ENCODE measurements at places on chromosomes 7 and 10.

- H3K27ac ChIP-seq, result no peak overlapping the region
- no peaks in the 10 kb centered on the region for H3K4me1 ChIP-seq
- no peak overlapping the region for H3K4me3 ChIP-seq
- H3K27me3 ChIP-seq, result no peaks in the 10 kb centered on the region
These were observed 180.2 kb upstream of the CACNA2D1 start for GRCh38 chr7:82623812-82624211.

DNA sequence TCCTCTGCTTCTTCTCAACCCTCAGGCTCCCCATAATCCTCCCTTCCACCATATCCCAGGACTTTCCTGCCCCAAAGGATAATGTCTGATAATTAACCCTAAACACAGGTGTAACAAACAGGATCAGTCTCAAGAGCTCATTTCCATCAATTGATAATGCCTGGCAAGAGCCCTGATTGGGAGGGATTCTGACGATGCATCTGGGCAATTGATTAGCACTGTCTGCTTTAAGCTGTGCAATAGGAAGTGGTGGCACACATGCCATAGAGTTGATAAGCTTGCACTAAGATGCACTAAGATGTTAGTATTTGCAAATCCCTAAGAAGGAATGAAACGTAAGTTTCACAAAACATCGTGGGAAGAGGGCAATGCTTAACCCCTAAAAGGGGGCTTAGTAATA, 27.4 kb upstream of the EGR2 start:
- peaks cover 27% of the 10 kb centered on the region for H3K27me3 ChIP-seq
- no peak for DNase-seq
- no peak overlapping the region for H3K27ac ChIP-seq

DNA sequence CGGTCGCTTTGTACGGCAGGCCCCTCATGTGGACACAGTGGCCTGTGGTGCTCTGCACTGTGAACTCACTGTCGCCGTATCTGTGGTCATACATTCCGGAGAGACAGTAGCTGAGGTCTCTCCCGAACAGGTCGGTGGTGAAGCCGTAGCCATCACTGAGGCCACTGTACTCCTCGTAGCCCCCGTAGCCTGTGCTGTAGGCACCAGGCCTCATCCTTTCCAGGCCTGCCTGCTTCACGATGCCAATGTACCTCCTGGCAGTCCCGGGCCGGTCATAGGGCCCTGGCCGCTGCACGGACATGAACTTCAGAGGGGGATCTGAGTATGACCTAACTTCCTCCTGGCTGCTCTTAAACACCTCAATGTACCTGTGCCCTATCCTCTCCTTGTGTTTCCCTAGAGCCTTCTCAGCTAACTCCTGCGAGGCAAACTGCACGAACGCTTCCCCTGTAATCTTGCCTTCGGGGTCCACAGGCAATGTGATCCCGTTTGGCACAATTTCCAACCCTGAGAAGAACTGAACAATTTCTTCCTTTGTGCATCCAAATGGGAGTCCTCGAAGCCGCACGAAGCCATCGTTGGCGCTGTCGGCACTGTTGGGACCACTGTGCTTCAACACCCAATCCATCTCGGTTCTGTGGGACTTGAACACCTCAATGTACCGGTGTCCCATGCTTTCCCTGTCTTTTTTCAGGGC, 15.7 kb downstream of the FXYD4 start:
- H3K36me3 ChIP-seq, result peaks cover 52% of the 10 kb centered on the region
- DNase-seq, result no peak
- H3K4me1 ChIP-seq, result peaks cover 44% of the 10 kb centered on the region
- no peak overlapping the region for H3K4me3 ChIP-seq
- peak overlapping the region; percentile 73 for H3K27ac ChIP-seq
- H3K27me3 ChIP-seq, result no peaks in the 10 kb centered on the region

DNA sequence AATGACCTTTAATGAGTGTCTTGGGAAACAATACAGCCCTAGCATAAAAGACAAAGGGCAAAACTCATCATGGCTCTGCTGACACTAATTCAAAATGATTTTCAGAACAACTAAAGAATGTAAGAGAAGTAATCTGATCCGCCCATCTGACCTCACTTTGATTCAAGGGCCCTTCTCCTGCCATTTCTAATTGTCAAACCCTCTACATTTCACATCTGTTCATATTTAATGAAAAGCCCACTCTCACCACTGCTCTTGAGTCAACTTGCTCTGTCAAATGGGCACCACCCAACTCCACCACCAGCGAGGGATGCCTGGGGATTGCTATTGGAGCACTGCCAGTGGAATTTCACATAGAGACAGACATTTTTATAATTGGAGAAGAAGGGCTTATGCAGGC, 639.2 kb downstream of the KCNMA1 start:
- no peak overlapping the region for H3K27ac ChIP-seq
- peaks cover 4% of the 10 kb centered on the region for H3K4me1 ChIP-seq
- H3K36me3 ChIP-seq, result no peaks in the 10 kb centered on the region
